ENCODE measurements at places on chromosomes 13 and 19.

- DNase-seq: no peak
These were observed 27.5 kb upstream of the ISYNA1 start for GRCh38 chr19:18465214-18465963.

DNA sequence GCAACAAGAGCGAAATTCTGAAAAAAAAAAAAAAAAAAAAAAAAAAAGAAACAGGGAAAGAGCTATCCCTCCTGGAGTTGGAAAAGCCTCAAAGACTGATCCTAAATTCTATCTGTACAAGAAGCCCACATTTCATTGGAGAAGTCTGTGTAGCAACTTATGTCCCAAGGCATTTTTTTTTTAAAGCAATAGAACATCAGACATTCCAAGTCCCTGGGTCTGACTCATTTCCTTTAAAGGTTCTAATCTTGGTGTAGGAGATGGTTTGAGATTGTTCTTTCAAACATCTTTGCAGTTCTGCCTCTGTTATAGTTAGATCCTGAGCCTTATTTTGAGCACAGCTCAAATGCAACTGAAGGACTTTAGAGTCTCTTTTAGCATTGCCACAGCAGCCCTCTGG is 706.5 kb upstream of the MIR17HG start:
- DNase-seq: no peak

GRCh38 chr19:11736696-11737095 is 2.0 kb downstream of the ZNF823 start:
- DNase-seq: no peak

GRCh38 chr13:38662362-38662761 is 24.5 kb upstream of the FREM2 start:
- no peak for DNase-seq

DNA sequence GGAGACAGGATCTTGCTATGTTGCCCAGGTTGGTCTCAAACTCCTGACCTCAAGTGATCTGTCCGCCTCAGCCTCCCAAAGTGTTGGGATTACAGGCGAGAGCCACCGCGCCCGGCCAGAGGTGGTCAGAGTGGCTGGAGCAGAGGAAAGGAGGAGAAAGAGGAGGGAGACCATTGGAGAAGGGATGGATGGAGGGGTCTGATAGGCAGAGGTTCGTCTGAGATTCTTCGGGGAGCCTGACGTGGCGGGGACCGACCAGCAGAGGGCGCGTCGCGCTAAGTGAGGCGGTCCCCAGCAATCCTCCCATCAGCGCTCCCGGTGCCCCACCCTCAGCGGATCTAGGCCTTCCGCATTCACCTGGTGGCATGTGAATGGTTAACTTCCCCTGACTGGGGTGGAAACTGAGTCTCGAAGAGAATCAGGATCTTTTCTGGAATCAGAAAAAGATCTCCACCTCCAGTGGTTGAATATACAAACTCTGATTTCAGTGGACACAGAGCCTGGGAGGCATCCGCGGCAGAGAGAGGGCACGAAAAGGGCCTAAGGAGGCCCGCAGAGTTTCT is 8.8 kb downstream of the GTPBP3 start:
- DNase-seq: peak; percentile 51

DNA sequence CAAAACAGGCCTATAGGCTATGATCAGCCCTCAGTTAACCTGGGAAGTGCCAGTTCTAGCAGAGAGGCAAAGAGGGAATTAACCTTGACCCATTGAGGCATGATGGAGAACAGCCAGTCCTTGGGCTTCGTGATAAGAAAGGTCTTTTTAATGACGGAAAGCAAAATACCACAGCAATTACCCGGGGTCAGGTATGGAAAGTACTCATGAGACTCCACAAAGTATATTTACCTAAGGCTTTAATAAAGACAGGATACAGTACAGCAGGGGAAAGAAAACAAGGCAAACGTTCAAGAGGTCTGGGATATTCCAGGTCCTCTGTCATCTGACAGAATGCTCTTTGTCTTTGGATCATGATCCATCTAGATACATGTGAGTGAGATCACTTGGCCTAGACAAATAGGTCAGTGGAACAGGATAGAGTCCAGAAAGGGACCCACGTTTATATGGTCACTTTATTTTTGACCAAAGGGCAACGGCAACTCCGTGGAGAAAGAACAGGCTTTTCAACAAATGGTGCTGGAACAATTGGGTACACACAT is 52.2 kb downstream of the WDFY2 start:
- DNase-seq: no peak

- no peak for DNase-seq
These were observed 15.2 kb downstream of the ACTN4 start for GRCh38 chr19:38662537-38663155.

DNA sequence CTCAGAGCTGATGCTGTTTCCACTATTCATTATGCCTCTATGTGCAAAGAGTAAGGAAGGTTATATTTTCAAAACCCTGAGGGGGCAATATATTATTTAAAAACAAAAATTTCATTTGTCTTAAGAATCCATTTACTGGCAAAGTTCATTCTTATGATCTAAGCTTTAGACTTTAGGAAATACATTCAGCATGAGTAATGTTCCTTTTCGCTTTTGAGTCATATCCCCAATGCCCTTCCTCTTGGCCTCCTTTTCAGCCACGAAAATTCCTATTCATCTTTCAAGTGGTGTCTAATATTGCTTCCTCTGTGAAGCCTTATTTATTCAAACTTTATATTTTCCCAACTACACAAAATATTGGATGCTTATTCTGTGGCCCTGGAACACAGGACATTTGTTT is 1317.0 kb downstream of the PCDH9 start:
- DNase-seq: no peak

DNA sequence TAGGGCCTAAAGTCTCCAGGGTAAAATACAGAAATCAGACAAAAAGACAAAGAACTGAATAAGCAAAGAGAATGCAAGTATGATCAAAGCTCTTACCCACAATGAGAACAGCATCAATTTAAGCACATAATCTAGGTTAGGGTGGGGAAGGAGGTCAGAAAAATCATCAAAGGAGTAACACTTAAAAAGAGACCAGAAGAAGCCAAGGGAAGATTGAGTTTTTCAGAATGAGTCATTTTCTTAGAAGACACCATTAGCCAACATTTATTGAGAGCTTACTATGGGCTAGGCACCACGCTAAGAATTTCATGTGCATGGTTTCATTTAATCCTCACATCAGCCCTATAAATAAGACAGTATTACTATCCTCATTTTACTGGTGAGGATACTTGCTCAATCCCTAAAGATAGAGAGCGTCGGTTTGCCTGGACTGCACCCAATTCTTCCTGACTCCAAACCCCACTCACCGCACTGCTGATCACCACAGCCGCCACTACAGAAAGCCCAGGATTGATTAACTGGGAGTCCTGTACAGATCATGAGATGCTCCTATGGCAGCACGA is 1.7 kb upstream of the SHISA2 start:
- DNase-seq: no peak

All from Jurkat, Clone E6-1 (cell line).